Activated CD8-positive, alpha-beta T cell treated with anti-CD3 and anti-CD28 coated beads for 36 hours (primary cell): ENCODE measurements at places on chromosomes 13 and 19.

GRCh38 chr13:37959284-37959683 lies 89.7 kb upstream of the TRPC4 start:
- no peak for DNase-seq

DNA sequence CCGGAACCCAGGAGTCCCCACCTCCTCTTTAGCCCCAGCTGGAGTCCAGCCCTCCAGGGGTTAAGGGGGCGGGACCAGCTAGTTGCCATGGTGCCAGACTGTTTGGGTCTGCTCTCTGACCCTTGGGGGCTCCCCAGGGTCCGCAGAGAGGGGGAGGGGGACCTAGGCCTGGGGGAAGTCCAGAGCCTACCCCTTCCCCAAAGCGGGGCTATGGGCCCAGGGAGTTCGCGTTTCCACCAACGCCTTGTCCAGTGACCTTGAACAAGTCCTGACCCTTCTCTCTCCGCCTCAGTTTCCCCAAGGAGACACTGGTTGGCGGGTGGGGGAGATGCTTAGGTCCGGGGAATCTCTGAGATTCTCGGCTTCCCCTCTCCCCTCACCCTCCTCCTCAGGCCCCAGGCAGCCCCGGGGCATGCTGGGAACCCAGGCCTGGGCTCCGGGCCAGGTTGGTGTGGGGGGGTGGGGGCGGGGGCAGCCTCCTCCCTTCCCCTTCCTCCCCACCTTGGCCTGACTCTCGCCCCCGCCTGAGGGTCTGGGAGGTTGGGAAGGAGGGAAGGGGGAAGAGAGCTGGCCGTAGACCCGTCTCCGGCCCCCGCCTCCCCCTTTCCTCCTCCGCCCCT lies 2.6 kb upstream of the SPACA6 start:
- DNase-seq: peak; percentile 79

- DNase-seq: peak; percentile 34
Measured at GRCh38 chr13:40562975-40563349, 103.5 kb downstream of the FOXO1 start.

DNA sequence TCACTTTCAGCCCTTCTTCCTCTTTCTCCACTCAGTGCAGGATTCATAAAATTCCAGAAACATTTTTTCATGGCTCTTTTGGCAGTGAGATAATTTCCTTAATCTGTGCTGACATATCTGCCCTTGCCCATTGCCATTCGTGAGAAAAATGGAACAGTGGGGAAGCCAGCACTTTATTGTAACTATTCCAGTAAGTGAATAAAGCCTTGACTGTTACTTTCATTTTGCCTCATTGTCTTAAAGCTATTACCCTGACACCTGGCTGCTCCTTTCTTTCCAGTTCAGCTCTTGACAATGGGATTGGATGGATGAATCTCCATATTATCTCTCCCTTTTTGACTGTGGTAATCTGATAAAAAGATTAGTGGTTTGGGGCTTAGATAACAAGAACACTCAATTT lies 1068.1 kb upstream of the PCDH20 start:
- DNase-seq: no peak

DNA sequence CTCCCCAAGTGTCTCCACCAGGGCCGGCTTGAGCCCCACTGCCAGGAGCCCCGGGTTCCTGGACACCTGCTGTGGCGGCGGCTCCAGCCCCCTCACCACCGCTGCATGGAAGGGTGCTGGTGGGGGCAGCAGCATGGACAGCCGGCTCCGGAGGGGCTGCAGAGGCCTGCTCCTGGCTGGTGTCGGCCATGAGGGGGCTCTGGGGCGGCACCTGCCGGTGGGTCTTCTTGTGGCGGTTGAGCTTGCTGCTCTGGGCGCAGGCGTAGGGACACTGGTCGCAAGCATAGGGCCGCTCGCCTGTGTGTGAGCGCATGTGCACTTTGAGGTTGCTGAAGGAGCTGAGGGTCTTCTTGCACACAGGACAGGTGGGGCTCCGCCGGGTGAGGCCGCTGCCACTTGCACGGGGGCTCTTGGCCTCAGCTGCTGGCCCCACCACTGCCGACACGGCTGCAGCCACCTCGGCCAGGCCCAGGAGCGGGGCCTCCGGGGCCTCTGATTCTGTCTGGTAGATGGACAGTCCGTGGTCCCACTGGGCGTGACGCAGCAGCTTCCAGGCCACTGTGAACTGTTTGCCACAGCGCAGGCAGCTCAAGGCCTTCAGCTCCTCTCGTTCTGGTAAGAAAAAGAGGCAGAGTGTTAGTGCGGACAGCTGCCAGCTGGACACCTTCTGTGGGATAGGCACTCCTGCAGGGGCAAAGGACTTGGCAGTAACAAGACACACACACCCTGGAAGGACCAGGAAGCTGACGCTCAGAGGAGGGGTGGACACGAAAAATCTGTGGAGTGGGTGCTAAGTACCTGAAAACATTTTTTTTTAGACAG lies 4.1 kb downstream of the ZNF296 start:
- DNase-seq: no peak

DNA sequence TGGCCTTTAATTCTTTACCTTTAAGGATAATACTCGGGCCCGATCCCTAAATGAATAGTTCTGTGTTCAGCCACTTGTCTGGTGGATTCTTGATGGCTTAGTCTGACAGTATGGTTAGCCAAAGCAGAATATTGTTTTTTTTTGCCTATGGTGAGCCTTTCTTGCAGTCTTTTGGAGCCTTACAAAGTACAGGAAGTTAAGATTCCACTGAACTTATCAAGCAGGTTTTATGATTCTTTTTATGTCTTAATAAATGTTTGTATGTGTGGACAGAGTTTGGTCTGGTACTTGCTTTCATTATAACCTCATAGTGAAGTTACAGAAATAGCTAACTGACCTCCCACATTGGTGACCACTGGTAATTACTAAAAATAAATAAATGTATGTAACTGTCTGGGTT lies 17.1 kb downstream of the PCCA start:
- no peak for DNase-seq

- no peak for DNase-seq
Measured at GRCh38 chr19:17944301-17944700, 11.5 kb downstream of the CCDC124 start.

DNA sequence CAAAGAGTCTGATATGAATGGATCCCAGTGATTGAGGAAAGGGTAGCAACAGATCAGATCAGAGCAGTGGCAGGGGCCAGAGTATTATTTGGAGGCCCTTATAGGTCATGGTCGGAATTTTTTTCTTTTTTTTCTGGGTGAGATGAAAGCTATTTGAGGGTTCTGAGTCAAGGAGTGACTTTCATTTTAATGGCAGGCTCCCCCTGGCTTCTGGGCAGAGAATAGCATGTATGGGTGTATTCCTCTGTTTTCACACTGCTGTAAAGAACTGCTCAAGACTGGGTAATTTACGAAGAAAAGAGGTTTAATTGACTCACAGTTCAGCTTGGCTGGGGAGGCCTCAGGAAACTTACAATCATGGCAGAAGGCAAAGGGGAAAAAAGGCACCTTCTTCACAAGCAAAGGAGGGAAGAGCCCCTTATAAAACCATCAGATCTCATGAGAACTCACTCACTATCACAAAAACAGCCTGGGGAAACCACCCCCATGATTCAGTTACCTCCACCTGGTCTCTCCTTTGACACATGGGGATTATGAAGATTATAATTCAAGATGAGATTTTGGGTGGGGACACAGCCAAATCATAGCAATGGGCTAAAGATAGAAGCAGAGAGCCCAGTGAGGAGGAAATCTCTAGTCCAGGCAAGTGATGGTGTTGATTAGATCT lies 3.0 kb upstream of the SLC6A16 start:
- DNase-seq: peak; percentile 62

- DNase-seq: no peak
Measured at GRCh38 chr19:38880076-38880881, 2.2 kb upstream of the RINL start.

DNA sequence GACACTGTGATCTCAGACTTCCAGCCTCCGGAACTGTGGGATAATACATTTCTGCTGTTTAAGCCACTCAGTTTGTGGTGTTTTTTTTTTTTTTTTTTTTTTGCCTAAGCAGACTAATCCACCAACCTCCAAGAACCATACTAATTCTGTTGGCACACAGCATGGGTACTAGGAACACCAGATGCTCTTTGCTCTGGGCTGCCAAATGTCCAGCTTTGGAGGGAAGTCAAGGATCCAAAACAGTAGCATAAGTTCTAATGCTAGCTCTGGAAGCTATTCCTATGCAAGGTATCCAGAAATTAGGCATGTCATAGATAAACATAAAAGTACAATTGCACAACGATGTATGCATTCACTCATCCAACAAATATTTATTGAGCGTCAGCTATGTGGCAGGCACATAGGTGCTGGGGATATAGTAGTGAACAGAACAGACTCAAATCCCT lies 64.5 kb upstream of the WDFY2 start:
- DNase-seq: no peak

DNA sequence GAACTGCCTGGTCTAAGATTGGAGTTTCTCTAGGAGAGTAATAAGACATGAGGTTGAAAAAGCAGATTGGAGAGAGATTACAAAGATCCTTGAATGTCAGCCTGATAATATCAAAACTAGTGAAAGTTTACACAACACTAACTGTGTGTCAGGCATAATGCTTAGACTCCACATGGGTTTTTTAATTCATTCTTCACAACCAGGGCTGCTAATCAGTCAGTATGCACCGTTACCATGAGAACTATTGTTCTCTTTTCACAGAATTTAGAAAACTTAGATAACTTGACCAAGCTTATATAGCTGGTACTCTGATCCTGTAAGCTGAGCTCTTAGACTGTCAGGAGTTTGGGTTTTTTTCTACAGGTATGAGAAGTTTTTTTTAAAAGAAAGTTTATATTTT lies 46.6 kb upstream of the TSC22D1 start:
- DNase-seq: no peak

- no peak for DNase-seq
Measured at GRCh38 chr19:36574741-36575140, 1.6 kb upstream of the ZNF529 start.

DNA sequence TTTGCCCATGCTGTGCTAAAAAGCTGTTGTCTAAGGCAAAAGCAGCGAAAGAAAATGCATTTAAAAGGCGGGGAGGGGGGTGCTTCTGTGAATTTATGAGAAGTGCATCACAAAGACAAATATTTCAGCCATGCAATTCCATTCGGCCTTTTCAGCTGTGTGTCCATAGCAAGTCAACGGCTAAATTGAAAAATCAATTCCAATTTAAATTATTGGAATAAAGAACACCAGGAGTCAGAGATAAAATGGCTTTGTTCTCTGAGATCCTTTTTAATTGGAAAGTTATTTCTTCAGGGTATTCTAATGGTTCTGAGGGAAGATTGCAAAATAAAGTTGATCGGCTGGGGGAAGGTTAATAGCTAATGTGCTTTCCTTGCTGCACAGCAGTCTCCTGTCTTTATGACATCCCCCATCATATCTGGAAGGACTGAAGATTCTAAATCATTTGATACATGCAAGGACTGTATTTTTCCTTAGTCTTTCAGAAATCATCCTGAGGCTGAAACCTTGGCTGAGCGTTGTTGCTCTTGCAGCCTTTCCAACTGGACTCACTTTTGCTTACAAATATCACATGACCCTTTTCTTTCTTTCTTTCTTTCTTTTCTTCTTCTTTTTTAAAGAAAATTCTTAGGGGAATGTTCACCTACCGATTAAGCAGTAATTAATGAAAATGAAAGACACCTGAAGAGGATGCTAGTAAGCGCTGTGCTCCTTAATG lies 647.1 kb downstream of the DACH1 start:
- DNase-seq: no peak

- DNase-seq: no peak
Measured at GRCh38 chr19:32519023-32519422, 62.0 kb upstream of the PDCD5 start.

GRCh38 chr19:11151181-11151580 lies 4.4 kb downstream of the SPC24 start:
- no peak for DNase-seq

- no peak for DNase-seq
Measured at GRCh38 chr19:566403-566802, 6.0 kb upstream of the BSG start.

- no peak for DNase-seq
Measured at GRCh38 chr13:51585696-51586095, 1.4 kb downstream of the WDFY2 start.

DNA sequence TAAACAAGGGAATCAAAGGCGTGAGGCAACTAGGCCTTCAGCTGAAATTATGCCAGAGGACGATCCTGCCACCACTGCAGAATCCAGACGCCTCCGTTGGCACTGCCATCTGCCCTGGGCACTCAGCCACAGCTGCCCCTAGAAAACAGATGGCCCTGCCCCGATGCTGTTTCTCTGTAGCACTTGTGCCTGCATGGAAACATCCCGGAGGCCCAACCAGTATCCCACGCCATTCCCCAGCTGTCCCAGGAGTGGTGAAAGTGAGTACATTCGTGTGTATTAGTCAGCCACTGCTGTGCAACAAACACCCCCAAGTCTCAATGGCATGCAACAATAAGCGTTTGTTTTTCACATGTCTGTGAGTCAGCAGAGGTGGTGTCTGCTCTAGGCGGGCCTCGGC lies 8.9 kb upstream of the CRTC1 start:
- no peak for DNase-seq

- DNase-seq: no peak
Measured at GRCh38 chr19:43311256-43311655, 41.9 kb upstream of the PSG9 start.

- DNase-seq: no peak
Measured at GRCh38 chr13:100694722-100695508, 20.3 kb upstream of the TMTC4 start.

GRCh38 chr19:49407079-49407478 lies 16.2 kb downstream of the PTH2 start:
- DNase-seq: no peak

GRCh38 chr13:72643311-72643989 lies 84.0 kb downstream of the MZT1 start:
- DNase-seq: peak; percentile 79

DNA sequence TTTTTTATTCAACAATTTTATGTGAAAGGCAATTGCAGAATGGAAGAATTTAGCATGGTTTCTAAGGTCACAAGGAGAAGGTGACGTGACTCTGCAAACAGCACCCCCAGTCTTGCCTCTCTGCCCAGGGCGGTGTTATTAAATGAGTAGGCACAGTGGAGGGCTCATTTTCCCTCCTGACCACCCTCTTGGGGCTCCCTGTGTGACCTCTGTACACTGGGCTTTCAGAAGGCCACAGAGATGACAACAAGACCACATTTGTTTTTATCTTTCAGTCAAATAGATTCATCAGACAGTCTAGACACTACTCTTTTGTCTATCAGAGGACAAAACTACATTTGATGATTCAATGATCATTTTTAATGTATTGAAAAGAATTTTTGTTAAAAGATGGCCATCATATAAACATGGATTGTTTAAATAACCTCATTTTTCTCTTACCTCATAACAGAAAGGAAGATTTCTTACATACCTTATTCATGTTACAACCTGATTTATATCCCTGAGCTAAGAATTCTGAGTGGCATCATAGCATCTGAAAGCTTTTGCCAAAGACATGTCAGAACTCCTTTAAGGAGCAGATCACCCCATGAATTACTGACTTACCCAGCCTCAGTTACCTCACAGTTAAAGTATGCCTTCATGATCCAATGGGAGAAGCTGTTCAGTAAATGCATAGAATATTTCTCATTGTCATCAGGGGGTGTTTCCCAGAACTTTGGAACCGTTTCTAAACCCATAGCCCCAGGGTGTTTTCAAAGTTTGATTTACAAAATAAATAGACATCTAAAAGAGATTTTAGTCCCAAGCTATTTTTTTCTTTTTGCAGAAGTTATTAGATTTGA lies 184.0 kb upstream of the RFC3 start:
- DNase-seq: no peak

GRCh38 chr13:100040196-100040595 lies 48.7 kb upstream of the PCCA start:
- no peak for DNase-seq
